ENCODE measurements at places on chromosomes 3 and 15. TPM values are rescaled to one million over a fixed set of nuclear protein-coding genes. Genes with fewer than 3 reads are reported as not detected.

- H3K36me3 ChIP-seq, result no peaks in the 10 kb centered on the region
- H3K27ac ChIP-seq, result peak overlapping the region; percentile 47
- H3K4me3 ChIP-seq, result no peak overlapping the region
- peaks cover 8% of the 10 kb centered on the region for H3K4me1 ChIP-seq
- no peaks in the 10 kb centered on the region for H3K27me3 ChIP-seq
These were observed 808.2 kb downstream of the SQOR start for GRCh38 chr15:46442901-46443590.

DNA sequence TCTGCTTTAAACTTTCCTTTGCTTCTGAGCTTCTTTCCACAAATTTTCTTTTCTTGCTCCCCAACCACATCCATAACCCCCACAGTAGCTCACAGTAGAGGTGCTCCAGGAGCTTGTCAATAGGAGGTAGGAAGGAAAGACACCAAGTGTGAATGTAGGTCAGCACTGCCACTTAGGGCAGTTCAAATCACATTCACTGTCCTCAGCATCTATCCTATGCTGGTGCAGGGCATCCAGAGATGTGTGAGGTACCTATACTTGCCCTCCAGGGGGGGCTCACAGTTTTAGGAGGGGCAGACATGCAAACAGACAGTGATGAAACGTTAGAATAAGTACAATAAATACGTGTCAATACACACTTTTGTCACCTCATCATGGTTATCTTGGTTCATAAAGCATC lies 1.5 kb upstream of the SPSB4 start:
- no peak overlapping the region for H3K27ac ChIP-seq
- DNase-seq, result no peak
- no peak overlapping the region for H3K4me3 ChIP-seq
- peaks cover 48% of the 10 kb centered on the region for H3K27me3 ChIP-seq
- H3K36me3 ChIP-seq, result no peaks in the 10 kb centered on the region
- H3K4me1 ChIP-seq, result peaks cover 13% of the 10 kb centered on the region

DNA sequence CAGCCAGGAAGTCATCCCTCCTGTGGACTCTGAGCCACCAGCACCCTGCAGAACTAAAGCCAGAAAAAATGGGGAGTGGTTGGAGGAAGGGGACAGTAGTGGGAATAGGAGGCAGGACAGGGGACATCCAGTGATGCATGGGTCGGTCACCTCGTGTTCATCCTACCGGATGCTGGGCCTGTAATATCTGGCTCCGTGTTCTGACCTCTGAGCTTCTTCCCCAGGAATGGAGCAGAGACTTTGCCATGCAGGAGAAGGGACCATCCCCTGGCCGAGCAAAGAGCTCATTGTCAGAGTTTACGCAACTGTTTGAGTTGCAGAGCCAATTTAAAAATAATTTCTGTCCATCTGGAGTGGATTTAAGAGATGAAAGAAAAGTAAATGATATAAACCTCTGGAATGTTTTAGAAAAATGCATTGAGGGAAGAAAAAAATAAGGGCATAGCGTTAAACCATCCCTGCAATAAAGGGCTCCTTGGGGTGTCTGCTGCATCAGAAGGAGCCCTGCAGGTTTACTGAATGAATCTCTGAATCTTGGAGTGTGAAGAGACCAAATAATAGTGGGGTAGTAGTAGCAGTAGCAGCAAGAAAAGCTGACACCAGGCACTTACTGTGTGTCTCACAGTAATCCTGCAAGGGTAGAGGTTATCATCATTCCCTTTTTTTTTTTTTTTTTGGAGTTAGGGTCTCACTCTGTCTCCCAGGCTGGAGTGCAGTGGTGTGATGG lies 70.9 kb downstream of the AAGAB start:
- no peak overlapping the region for H3K4me3 ChIP-seq
- H3K36me3 ChIP-seq, result peaks cover 78% of the 10 kb centered on the region
- peak overlapping the region; percentile 56 for H3K27ac ChIP-seq

GRCh38 chr15:64912379-64913325 lies 950 bp downstream of the ANKDD1A start:
- DNase-seq, result no peak
- peaks cover 14% of the 10 kb centered on the region for H3K4me1 ChIP-seq
- no peaks in the 10 kb centered on the region for H3K27me3 ChIP-seq
- no peaks in the 10 kb centered on the region for H3K36me3 ChIP-seq
- H3K4me3 ChIP-seq, result peak overlapping the region; percentile 50
- no peak overlapping the region for H3K27ac ChIP-seq

DNA sequence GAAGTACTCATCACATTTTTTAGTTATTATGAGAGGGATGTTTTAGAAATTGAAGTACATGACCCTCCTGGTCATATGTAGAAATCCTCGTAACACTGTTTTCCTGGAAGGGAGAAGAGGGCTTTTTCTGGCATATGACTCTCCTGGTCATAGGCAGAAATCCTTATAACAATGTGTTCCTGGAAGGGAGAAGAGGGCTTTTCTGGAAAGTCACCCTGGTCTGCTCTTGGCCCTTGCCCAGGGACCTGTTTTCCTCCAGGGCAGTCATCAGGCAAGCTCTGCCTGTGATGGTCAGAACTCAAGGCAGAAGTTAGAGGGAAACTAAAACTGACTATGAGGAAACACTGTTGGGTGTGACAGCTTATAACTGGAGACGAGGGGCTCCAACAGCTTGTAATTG lies 27.7 kb downstream of the LAMP3 start:
- DNase-seq, result no peak
- peaks cover 8% of the 10 kb centered on the region for H3K4me1 ChIP-seq
- no peak overlapping the region for H3K27ac ChIP-seq
- H3K27me3 ChIP-seq, result no peaks in the 10 kb centered on the region

DNA sequence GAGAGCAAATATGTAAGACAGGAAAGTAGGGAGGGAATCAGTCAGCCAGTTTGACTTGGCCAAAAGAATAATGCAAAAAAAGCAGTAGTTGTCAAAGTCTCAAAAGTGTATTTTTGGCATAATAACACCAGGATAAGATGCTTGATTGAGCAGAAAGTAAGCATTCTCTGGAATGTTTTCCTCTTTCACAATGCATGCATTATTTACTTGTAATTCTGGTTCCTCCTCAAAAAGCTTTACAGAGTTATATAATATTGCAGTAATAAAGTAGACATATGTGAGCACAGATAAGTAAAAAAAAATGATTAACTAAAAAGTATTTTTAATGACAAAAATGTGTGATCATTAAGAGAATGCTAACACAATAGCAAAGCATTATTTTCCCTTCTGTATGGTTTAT lies 285.9 kb upstream of the BCHE start:
- no peaks in the 10 kb centered on the region for H3K36me3 ChIP-seq
- H3K4me3 ChIP-seq, result no peak overlapping the region
- no peaks in the 10 kb centered on the region for H3K27me3 ChIP-seq
- no peak for DNase-seq
- no peak overlapping the region for H3K27ac ChIP-seq

GRCh38 chr15:47870300-47870955 lies 153.1 kb downstream of the SEMA6D start:
- no peak overlapping the region for H3K4me3 ChIP-seq
- no peaks in the 10 kb centered on the region for H3K36me3 ChIP-seq
- DNase-seq, result no peak
- H3K27me3 ChIP-seq, result no peaks in the 10 kb centered on the region

DNA sequence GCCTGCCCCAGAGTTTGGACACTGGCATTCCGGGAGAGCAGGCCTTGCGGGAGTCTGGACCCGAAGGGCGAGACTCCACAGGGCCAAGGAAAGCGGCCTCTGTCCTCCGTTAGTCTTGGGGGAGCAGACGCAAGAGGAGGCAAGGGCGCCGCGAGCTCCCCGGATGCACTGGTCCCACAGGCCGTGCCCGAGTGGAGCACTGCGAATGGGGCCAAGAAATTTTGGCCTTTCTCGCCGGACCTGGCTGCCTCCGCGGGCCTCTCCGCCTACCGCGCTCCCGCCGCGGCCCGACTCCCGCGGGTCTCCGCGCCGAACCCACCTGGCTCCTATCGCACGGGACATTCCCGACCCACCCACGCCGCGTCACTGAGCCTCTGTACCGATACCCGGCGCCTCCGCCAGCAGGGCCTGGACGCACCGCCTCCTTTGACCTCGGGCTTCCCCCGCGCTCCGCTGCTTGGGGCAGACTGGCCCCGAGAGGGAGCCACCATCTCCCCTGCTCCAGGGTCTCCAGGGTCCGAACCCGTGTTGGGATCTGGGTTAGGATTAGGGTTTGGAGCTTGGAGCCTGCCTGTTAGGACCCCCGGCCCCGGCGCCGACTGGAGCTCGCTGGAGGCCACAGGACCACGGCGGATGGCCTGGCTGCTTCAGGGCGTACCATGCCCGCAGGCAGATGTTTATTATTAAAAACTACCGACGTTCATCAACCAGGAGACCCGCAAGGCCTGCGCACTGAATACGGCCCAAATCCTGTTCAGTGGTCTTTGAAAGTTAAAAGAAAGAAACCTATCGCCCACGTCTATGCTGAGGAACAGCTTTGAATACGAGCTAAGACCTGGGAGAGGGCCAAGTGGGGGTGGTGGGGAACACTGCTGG lies 11.7 kb downstream of the SHOX2 start:
- H3K4me1 ChIP-seq, result peaks cover 8% of the 10 kb centered on the region
- H3K27ac ChIP-seq, result no peak overlapping the region
- no peak for DNase-seq
- no peak overlapping the region for H3K4me3 ChIP-seq
- peaks cover 5% of the 10 kb centered on the region for H3K27me3 ChIP-seq
- peaks cover 21% of the 10 kb centered on the region for H3K36me3 ChIP-seq

GRCh38 chr15:98767692-98768091 lies 119.4 kb downstream of the IGF1R start:
- no peak overlapping the region for H3K4me3 ChIP-seq
- no peaks in the 10 kb centered on the region for H3K27me3 ChIP-seq
- H3K4me1 ChIP-seq, result no peaks in the 10 kb centered on the region
- H3K36me3 ChIP-seq, result no peaks in the 10 kb centered on the region
- no peak for DNase-seq

GRCh38 chr15:73989001-73989798 lies 2.9 kb downstream of the STOML1 start:
- H3K4me1 ChIP-seq, result peaks cover 59% of the 10 kb centered on the region
- no peak for DNase-seq
- H3K4me3 ChIP-seq, result no peak overlapping the region
- peaks cover 7% of the 10 kb centered on the region for H3K36me3 ChIP-seq
- no peaks in the 10 kb centered on the region for H3K27me3 ChIP-seq
- H3K27ac ChIP-seq, result peak overlapping the region; percentile 54

- no peaks in the 10 kb centered on the region for H3K36me3 ChIP-seq
- no peaks in the 10 kb centered on the region for H3K4me1 ChIP-seq
- H3K4me3 ChIP-seq, result no peak overlapping the region
- no peak overlapping the region for H3K27ac ChIP-seq
These were observed 827.4 kb upstream of the NR2F2 start for GRCh38 chr15:95503107-95503506.

DNA sequence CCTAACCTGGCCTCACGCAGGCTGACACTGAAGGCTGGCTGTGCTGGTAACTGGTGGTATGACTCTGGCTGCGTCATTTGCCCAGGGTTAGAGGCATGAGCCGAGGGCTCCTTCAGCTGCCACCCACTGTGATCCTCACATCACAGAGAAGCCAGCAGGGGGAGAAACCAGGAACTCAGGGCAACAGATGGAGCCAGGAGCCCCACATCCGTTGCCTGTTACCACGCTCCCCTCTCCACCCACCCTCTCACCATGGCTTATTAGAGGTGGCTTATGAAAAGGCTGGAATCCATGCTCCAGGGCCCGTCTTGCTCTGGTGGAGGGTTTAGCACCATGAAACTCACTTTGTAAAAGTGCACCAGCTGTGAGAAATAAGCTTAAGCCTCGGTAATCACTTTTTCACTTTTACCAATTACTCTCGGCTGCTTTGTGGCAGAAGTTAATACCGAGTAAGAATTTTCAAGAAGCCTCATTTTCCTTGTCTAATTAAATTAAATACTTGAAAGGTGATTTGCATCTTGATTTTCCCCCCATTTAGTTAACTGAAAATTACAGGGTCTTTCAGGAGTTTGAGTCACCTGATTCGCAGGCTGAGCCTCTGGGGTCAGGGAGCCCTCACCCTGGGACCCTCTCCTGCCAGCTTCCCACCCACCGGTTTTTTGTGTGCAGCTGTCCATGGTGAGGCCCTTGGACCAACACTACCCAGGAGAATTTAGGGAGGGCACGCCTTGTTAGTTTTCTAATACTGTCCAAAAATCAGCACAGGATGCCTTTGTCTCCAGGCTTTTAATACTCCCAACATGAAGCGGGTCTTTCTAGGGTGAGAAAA lies 60.9 kb downstream of the ASB7 start:
- H3K4me3 ChIP-seq, result no peak overlapping the region
- H3K4me1 ChIP-seq, result peaks cover 36% of the 10 kb centered on the region
- no peaks in the 10 kb centered on the region for H3K36me3 ChIP-seq
- DNase-seq, result peak; percentile 60
- no peaks in the 10 kb centered on the region for H3K27me3 ChIP-seq

- H3K4me1 ChIP-seq, result no peaks in the 10 kb centered on the region
- H3K36me3 ChIP-seq, result peaks cover 48% of the 10 kb centered on the region
- no peak overlapping the region for H3K27ac ChIP-seq
- H3K27me3 ChIP-seq, result no peaks in the 10 kb centered on the region
- H3K4me3 ChIP-seq, result no peak overlapping the region
- no peak for DNase-seq
These were observed 29.0 kb downstream of the MFN1 start for GRCh38 chr3:179376474-179376873.

DNA sequence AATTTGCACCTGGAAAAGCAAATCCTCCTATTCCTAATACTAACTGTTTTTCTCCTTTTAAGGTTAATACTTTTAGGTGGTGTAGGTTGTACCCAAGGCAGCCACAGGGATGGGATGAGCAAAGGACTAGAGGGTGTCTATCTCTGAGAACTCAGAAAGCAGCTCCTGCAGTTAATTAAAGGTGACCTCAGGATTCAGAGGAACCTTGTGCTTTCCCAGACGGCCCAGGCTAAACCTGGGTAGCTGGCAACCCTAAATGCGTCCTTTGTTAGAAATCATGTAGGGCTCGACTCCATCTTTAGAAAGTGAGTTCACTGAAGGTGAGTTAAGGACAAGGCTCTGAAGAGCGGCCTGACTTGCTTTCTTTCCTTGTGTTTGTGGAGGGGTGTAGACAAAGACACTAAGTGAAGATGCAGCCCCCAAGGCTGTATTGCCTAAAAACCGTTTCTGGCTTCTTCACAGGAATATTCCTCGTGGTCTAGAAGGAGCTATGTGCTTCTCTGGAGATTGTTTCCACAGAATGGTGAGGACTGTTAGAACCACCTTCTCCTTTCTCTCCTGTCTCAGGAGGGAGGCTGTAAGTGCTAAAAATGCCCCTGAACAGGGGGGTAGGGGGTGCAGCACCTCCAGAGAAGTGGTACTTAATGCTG lies 14.9 kb downstream of the FNDC3B start:
- DNase-seq, result no peak
- H3K36me3 ChIP-seq, result peaks cover 54% of the 10 kb centered on the region
- H3K4me1 ChIP-seq, result peaks cover 3% of the 10 kb centered on the region
- no peak overlapping the region for H3K4me3 ChIP-seq
- no peak overlapping the region for H3K27ac ChIP-seq

DNA sequence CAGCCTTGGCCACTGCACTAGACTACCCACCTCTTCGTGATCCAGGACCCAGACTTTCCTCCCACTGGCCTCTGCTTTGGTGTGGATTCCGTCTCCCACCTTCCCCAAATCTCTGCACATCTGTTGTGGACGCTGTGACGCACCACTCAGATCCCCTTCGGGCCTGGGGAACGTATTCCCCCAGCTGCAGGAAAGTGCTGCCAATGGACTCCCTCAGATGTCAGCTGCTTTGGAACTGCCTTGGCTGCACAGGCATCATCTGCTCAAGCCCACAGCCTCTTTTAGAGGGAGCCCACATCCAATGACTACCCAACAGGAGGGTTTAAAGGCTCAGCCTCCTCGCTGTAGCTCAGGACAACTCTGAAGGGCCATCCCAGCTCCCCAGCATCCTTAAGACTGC lies 134.2 kb upstream of the RAD18 start:
- no peak for DNase-seq
- H3K27ac ChIP-seq, result no peak overlapping the region
- no peaks in the 10 kb centered on the region for H3K36me3 ChIP-seq

The FBXL2 gene
- 16.4 TPM for total RNA-seq

The WNT5A gene
- total RNA-seq, result 18.8 TPM

The RBMS3 gene
- total RNA-seq, result 31.7 TPM

The IRAK2 gene
- 4.7 TPM for total RNA-seq

The C3orf33 gene
- 2.1 TPM for total RNA-seq

Data from SJSA1 (cell line).